ENCODE measurements at places on chromosomes 12 and 14. TPM values are rescaled to one million over a fixed set of nuclear protein-coding genes. Genes with fewer than 3 reads are reported as not detected.

GRCh38 chr12:55073043-55074022 is 52.9 kb upstream of the OR9K2 start:
- no peak overlapping the region for H3K27ac ChIP-seq
- H3K36me3 ChIP-seq: no peaks in the 10 kb centered on the region
- H3K27me3 ChIP-seq: no peaks in the 10 kb centered on the region
- no peaks in the 10 kb centered on the region for H3K4me1 ChIP-seq
- peak; percentile 81 for DNase-seq

- no peaks in the 10 kb centered on the region for H3K36me3 ChIP-seq
- H3K4me1 ChIP-seq: peaks cover 2% of the 10 kb centered on the region
- peak; percentile 60 for DNase-seq
- H3K4me3 ChIP-seq: peak overlapping the region; percentile 78
Observed at GRCh38 chr12:110613071-110613770, 708 bp upstream of the TCTN1 start.

GRCh38 chr14:22718091-22718490 is 48.4 kb upstream of the OXA1L start:
- no peak for DNase-seq
- H3K27ac ChIP-seq: no peak overlapping the region
- no peaks in the 10 kb centered on the region for H3K36me3 ChIP-seq
- peaks cover 12% of the 10 kb centered on the region for H3K27me3 ChIP-seq
- H3K4me3 ChIP-seq: no peak overlapping the region

GRCh38 chr14:86997271-86997670 is 995.7 kb downstream of the GALC start:
- no peaks in the 10 kb centered on the region for H3K4me1 ChIP-seq
- no peak overlapping the region for H3K27ac ChIP-seq
- H3K4me3 ChIP-seq: no peak overlapping the region
- no peaks in the 10 kb centered on the region for H3K27me3 ChIP-seq
- DNase-seq: no peak
- H3K36me3 ChIP-seq: no peaks in the 10 kb centered on the region

DNA sequence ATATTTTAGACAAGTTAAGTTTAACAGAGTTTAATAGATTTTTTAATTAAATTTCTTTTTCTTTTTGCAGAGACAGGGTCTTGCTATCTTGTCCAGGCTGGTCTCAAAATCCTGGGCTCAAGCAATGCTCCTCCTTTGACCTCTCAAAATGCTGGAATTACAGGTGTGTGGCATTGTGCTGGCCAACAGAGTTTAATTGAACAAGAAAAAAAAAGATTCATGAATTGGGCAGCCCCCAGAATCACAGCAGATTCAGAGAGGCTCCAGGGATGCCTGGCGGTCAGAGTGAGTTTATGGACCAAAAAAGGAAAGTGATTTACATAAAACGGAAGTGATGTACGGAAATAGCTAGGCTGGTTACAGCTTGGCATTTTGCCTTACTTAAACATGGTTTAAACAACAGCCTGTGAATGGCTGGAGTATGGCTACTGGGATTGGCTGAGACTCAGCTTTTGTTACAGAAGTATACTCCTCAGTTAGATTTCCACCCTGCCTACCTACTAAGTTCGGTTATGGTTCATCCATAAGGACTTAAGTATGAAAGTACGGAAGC is 14.5 kb upstream of the TESPA1 start:
- H3K4me1 ChIP-seq: no peaks in the 10 kb centered on the region
- H3K27ac ChIP-seq: no peak overlapping the region
- H3K4me3 ChIP-seq: no peak overlapping the region
- H3K27me3 ChIP-seq: no peaks in the 10 kb centered on the region
- H3K36me3 ChIP-seq: no peaks in the 10 kb centered on the region
- DNase-seq: no peak

Gene SLC25A3
- 705 TPM for total RNA-seq

Gene ERH
- total RNA-seq: 83.6 TPM
